Hematopoietic multipotent progenitor cell treated with erythropoietin and hydrocortisone succinate and interleukin-3 and kit ligand, for 6 days (in vitro differentiated cells): ENCODE measurements at places on chromosomes 3 and 15.

DNA sequence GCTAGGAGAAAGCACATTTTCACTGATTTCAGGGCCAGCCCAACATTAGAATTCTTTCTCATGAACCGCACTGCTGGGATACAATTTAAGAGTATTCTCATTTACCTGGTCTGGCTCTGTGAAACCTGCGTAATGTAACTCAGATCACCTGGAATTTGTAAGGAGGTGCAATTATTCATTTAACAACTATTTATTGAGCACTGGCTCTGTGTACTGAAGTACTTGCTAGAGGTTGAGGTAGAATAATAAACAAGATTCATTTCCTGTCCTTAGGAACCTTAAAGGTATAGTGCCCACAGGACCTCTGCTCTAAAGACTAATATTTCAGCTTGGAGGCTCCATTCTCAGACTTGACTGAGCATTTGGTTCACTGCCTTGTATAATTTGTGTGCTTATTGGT is 242.2 kb upstream of the ZPLD1 start:
- no peak for DNase-seq

DNA sequence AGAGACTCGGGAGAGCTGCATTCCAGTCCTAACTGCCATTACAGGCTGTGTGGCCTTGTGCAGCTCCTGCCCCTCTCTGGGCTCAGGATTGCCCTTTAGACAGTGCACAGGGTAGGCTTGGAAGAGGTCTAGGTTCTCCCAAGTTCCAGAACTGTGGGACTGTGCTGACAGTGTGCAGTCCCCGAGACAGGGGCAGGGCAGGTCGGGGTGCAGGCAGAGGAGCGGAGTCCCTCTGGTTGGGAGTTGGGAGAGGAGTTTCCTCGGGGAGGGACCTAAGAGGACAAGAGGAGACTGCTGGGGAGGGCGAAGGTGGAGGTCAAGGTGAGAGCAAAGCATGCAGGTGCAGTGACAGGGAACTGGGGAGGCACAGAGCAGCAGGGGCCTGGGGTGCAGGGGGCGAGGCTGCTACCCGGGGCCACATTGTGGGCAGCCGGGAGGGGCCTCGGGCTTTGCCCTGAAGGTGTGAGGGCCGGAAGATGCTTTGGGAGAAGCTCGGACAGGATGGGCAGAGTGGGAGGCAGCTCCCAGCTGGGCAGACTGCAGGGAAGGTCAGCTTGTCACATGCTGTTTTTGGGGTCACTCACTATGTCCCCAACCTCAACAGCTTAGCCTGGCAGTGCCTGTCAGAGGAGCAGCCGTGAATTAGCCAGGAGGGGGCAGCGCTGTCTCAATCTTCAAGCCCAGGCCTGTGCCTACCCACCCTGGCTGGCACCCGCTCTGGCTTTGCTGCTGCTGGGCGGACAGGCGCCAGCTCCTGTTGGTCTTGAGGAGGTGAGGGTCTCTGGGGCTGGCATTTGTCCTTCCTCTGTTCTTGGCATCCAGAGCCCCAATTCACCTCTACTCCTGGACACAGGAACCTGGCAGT is 15.4 kb upstream of the CSPG4 start:
- DNase-seq = peak; percentile 87

DNA sequence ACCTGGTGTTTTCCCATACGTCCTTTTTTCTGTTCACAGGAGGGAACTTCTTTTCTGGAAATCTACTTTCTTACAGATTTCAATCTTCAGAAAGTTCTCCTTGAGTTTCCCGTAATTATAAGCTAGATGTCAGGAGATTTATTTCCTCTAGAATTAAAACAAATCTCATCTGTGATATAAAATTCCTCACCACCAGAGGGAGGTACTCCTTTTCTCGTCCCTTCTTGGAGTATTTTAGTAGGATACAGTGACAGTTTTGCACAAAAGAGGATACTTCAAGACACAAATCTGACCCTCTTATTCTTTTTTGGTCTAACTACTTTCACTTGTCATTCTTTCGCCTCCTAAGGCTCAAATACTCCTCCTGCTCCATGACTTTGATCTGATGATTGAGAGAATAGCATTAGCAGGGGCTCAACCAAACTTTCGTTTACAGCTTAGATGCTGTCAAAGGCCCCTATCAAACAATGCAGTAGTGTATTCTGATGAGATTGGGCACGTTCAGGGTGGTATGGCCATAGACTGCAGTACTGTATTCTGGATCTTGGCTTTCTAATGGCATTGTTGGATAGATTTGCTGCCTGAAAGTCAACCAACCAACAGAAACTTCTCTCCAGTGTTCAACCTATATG is 38.0 kb downstream of the TMEM41A start:
- peak; percentile 62 for DNase-seq

GRCh38 chr3:37347941-37348340 is 173.6 kb upstream of the LRRFIP2 start:
- no peak for DNase-seq

DNA sequence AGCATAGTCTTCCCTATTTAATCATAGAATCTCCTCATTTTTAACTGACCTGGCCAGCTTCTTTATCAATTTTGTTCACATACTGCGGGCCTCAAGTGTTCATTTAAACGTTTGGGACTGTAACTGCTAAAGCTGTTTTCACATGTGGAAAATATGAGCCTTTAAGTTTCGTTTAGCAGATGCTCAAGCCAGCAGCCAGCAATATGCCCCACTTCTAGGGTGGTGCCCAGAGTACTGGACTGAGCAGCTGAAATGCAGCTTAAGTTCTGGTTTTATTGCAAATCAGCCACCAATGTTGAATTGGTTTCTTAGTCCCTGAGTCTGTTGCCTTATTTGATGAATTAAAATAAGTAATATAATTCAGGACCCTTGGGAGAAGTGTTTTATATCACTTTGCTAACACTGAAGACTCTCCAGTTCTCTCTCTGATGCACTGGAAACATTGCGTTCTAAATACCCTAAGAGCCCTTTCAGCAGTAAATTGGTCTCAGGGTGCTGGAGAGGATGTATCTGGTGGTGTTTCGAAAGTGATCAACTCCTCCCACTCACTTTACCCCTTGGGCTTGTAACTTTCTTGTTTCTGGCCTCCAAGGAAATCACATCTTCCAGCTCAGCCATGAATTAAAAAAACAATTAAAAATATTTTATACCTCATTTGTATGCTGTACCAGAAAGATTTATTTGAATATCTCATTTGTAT is 61.7 kb downstream of the B3GALNT1 start:
- no peak for DNase-seq

GRCh38 chr3:134357914-134358811 is 16.1 kb downstream of the AMOTL2 start:
- DNase-seq = peak; percentile 41

- no peak for DNase-seq
Measured at GRCh38 chr3:5699313-5699712, 511.8 kb downstream of the EDEM1 start.

GRCh38 chr15:91473894-91474545 is 374.0 kb downstream of the SV2B start:
- DNase-seq = no peak

DNA sequence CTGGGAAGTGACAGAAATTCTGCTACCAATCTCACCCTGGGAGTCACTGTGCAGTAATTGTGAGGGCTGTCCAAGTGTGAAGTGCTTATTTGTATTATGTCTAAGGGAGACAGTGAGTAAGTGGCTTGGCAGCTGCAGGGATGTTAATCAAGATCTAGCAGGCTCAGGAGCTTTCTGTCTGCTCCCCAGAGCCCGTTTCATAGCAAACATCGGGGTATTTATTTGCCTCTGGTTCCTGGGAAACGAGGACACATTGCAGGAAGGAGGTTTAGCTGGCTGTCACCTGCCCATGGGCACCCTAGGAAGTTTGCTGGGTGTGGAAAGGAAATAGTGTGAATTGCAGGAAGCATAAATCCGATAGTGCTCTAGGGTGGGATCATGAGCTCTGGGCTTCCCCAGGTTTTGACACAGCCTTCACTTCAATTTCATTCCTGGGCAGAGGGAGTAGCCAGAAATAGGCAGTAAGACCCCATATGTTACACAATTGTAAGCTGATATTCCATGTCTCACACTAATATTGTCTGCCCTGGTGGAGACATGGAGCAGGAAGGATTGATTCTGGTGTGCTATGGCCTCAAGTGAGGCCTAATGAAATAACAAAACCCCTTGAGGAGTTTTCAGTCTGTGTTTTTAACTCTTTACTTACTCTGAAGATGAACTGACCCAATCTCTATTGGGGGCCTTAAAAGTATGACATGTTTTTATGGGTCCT is 74.1 kb upstream of the MITF start:
- peak; percentile 44 for DNase-seq

DNA sequence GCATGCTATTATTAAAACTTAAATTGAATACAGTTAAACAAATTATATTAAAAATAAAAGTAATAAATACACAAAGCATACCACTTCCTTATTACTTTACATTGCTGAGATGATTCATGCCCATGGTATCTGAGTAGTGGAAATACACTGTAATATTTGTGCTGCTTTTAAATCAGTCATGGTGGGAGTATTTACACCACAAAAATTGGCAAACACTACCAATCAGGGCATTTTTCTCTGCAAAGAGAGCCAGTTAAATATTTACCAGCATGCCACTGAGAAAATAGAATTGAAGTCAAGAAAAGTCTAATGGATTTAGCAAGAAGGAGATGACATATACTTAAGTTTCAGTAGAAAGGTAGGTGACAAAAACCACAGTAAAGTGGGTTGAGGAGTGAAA is 19.6 kb downstream of the PPARG start:
- no peak for DNase-seq

- no peak for DNase-seq
Measured at GRCh38 chr3:115626006-115626409, 2.7 kb downstream of the GAP43 start.

- no peak for DNase-seq
Measured at GRCh38 chr3:164419220-164419619, 659.1 kb downstream of the SI start.

DNA sequence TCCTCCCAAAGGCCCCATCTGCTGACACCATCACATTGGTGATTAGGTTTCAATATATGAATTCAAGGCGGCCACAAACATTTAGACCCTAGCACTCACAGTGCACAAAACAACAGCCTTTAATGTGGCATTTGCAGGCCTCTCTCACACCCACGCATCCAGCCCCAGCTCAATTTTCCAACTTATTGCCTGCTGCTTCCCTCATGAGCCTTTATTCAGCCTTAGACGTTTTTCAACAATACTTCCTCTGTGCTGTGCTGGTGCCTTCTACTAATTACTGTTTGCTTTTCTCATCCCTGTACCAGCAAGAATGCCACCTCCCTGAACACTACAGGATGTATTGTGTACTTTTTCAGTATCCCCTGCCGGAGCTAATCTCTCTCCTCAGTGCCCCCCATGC is 334.6 kb downstream of the GABRB3 start:
- DNase-seq = no peak

DNA sequence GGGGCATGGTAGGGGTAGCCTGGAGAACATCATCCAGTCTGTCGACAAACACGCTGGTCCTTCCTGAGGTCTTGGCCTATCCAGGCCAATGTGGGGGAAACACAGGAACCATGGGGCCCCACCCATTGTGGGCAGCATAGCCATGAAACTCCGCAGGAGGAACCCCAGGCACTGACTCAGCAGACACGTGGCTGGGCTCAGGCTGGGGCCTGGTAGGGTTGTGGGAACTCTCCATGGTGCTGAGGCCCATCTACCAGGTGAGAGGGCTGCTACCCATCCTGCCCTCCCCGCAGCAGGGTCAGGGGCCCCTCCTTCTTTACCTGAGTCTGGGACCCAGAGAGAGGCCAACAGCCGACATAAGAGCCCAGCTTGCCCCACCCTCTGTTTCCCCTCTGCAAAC is 22.6 kb upstream of the CACNA2D2 start:
- peak; percentile 96 for DNase-seq

- DNase-seq = no peak
Measured at GRCh38 chr3:127183931-127184869, 8.7 kb upstream of the PRR23E start.

- DNase-seq = no peak
Measured at GRCh38 chr3:125191256-125191655, 21.3 kb downstream of the SLC12A8 start.

DNA sequence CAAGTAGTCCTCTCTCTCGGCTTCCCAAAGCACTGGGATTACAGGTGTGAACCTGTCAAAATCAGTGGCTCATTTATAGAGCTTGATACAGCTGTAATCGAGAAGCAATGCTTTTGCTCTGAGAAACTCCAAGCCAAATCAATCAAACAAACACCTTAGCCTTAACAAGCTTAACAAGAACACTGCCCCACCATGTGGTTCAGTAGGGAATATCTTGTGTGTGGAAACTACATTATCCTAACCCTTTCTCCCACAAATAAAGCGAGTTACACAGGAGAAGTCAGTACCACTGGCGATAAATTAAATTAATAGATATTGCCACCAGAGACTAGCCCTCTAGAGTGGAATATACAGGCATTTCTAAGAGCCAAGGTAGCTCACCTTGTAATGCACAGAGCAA is 13.9 kb downstream of the CDAN1 start:
- peak; percentile 35 for DNase-seq

- DNase-seq = no peak
Measured at GRCh38 chr15:71203586-71204474, 88.6 kb downstream of the THSD4 start.

DNA sequence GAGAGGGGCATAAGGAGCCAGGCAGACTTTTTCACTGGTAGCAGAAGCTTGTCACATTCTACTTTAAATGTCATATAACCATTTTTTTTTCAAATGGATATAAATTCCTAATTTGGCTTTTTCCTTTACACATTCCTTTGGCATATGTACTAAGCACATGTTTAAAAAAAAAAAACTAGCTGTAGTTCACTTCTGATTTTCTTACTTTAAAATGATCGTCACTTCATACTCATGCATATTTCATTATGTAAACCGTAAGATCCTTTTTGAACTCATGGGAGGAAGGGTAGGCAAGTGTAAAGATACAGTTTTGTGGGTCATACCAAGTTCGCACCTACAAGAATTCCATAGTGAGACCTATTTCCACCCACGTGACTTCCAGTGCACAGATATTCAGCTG is 45.1 kb upstream of the BFSP2 start:
- no peak for DNase-seq

DNA sequence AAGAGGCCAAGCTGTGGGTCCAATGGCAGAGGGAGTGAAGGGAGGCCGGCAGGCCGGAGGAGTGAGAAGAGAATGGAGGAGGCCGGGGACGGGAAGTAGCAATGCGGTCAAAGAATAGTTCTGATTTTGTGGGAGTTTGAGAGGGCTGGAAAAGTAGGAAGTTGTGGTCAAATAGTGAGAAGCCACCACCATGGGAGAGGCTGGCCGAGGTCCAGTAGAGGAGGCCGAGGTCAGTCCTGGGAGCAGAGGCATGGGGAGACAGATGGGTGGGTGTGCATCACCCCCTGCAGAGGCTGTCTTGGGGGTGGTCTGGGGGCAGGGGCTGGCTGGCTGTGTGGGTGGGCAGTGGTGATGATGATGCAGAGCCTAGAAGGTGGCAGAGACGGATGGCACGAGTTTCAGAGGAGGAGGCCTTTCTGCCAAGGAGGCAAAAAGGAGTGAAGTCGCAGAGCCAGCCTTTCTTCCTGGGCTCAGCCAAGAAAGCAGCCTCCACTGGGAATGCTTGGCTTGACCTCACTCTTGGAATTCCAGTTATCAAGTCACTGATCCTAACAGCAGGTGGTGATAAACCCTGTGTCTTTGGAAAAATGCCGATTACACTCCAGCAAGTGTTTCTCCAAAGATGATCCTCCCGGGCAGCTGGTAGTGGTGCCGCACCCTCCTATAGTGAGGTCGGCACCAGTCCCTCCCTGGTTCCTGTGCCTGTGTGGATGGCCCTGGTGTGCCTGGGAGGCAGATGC is 57.3 kb downstream of the ARNT2 start:
- no peak for DNase-seq
